Spleen (tissue), 13 donors: ENCODE measurements at places on chromosomes 1 and 21.

DNA sequence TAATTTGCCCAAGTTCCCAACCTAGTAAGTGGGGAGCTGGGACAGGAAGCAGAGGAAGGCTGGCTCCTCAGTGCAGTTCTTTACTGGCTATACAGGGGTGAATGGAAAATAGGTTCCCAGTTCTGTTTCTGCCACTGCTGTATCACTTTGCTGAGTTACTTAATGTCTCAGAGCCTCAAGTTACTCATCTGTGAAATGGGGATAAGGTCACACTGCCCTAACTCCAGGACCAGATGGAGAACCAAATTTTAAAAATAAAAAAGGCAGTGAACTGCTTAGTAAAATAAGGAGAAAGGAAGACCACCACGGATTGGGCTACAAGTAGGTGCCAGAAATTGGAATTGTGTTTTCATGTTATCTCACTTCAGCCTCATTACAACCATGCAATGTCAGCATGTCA, 147.8 kb downstream of the OMA1 start:
- H3K4me1 ChIP-seq = peaks cover 14% of the 10 kb centered on the region
- H3K36me3 ChIP-seq = no peaks in the 10 kb centered on the region
- no peaks in the 10 kb centered on the region for H3K27me3 ChIP-seq
- DNase-seq = no peak

GRCh38 chr1:157966031-157966537, 27.4 kb upstream of the KIRREL1 start:
- H3K4me3 ChIP-seq = no peak overlapping the region
- H3K36me3 ChIP-seq = no peaks in the 10 kb centered on the region
- no peak overlapping the region for H3K27ac ChIP-seq
- no peaks in the 10 kb centered on the region for H3K27me3 ChIP-seq

GRCh38 chr1:87983841-87984240, 655.2 kb downstream of the LMO4 start:
- no peak overlapping the region for H3K27ac ChIP-seq
- H3K4me3 ChIP-seq = no peak overlapping the region
- no peaks in the 10 kb centered on the region for H3K27me3 ChIP-seq
- no peaks in the 10 kb centered on the region for H3K4me1 ChIP-seq
- no peak for DNase-seq
- H3K36me3 ChIP-seq = no peaks in the 10 kb centered on the region

DNA sequence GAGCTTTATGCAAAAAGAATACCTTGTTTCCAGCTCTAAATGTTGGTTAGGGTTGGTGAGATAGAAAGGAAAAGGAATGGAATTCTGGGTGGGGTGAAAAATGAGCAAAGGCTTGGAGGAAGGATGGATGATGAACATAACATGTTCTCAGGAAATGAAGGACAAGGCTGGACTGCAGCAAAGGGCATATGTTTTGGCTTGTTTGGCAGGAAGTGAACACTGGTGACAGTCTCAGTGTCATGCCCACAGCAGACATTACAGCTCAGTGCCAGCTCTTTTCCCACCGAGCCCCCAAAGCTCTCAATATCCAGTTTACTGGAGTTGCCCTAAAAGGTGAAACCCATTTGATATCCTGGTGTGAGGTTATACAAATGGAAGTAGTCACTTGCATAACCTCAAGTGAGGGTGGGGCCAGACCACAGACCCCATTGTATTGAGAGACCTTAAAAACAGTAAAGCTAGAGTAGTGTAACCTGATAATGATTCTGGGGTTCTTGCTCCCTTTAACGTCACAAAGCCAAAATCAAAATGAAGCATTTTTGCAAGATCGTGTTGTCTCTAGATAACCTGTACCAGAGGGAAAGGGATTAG, 270.6 kb downstream of the NFIA start:
- no peak overlapping the region for H3K4me3 ChIP-seq
- DNase-seq = no peak

GRCh38 chr1:234721476-234722269, 111.7 kb upstream of the IRF2BP2 start:
- DNase-seq = no peak
- H3K4me3 ChIP-seq = no peak overlapping the region
- no peaks in the 10 kb centered on the region for H3K27me3 ChIP-seq
- no peaks in the 10 kb centered on the region for H3K36me3 ChIP-seq
